ENCODE measurements at places on chromosomes 4 and X. TPM values are rescaled to one million over a fixed set of nuclear protein-coding genes. Genes with fewer than 3 reads are reported as not detected.

PACRGL gene
- total RNA-seq: 20.3 TPM

FHIP1A gene
- 0.99 TPM for total RNA-seq

AKAP4 gene
- under 0.01 TPM for total RNA-seq

NEIL3 gene
- total RNA-seq: 3.7 TPM

ZAR1 gene
- total RNA-seq: not detected
